ENCODE measurements at places on chromosomes 3 and 15.

DNA sequence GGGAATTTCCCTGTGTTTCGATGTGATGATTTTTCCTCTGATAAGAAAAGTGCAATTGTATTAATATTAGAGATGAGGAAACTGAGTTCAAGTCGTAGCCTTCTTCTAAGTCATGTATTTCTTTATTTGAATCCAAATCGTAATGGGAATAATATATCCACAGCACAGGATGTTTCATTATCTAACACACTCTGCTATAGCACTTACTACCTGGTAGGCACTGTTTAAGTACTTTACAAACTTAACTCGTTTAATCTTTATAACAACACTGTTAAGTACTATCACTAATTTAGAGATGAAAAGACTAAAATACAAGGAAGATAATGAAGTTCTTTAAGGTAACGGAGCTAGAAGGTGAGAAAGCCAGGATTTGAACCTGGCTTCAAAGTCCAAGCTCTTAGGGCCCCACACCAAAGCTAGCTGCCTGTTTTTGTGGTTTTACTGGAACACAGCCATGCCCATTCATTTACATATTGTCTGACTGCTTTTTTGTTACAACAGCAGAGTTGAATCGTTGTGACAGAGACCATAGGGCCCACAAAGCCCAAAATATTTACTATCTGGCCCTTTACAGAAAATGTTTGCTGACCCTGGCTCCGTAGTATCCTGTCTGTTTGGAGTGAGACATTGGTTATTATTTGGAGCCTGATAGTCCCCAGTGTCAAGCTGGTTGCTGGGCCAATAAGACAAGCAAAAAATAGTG lies 9.6 kb upstream of the ATP13A3 start:
- DNase-seq, result no peak

DNA sequence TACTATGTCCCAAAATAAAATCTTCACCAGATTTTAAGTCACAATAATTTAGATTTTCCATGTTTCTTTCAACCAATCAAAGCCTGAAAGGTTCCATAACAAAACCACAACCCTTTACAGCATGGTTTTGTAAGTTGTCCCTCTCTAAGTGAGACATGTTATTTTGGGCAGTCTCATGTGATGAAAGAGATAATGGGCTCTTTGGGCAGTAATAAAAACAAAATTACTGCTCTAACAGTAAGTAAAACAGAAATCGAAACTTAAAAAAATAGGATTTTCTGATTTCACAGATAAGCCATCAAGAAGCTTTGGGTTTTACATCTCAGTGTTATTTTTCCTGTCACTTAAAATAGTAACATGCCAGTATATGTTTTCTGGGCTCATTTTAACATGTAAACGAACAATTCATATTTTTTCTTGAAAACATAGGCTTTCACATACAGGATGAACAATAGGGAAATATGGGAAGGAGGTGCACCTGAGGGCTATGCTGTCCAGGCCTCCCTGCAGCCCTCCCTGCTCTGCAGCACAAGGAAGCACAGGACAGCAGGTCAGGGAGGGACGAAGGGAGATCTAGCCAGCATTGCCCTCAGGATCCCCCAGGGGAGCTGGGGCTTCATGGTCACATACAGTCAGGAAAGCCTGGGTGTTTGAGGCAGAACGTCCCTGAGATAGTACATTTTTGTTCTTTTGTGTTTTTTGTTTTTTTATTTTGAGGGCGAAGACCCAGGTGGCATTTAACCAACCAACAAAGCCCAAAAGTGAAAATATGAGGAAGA lies 157.4 kb downstream of the SHOX2 start:
- DNase-seq, result no peak

DNA sequence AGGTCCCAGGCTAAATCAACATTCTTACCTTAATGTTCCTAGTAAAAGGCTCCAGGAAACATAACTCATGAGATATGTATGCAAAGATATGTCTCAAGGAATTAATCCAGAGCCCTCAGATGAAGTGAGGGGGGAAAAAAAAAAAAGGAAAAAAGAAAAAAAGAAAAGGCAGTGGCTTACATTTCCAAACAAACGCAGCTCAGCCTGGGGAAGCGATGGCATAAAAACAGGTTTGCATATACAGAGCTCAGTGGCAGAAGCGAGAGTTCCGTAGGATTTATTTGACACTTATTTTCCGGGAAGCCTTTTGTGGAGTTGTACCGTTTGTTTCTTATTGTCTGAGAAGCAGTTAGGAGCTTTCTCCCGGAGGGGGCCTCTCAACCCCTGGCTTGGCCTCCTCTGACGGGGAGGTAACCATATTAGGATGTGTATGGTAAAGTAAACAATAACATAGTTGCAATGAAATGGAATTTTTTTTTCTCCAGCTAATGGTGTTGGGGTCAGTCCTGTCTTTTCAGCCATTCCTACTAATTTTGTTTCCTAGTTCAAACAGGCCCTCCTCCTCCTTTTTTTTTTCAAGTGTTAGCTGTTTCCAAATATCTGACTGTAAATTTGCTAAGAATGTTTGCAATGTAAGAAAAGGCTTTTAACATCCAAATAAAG lies 338.6 kb downstream of the FOXP1 start:
- no peak for DNase-seq

DNA sequence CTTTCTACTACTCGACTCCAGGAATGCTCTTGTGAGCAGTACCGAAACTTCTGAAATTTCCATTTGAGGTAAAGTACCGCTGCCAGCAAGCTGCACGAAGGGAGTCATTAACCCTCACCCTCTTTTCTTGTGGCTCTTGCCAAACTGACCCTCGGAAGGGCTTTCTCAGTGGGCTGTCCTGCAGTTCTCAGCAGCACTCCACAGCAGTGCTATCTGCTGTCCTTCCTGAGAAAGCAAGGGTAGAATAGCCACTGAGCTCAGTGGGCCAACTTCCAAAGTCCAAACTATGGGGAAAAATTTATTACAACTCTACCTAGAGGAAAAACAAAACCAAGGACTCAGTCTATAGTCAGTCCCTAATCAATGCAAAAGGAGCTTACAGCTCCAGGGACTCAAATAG lies 38.5 kb upstream of the COL8A1 start:
- no peak for DNase-seq

DNA sequence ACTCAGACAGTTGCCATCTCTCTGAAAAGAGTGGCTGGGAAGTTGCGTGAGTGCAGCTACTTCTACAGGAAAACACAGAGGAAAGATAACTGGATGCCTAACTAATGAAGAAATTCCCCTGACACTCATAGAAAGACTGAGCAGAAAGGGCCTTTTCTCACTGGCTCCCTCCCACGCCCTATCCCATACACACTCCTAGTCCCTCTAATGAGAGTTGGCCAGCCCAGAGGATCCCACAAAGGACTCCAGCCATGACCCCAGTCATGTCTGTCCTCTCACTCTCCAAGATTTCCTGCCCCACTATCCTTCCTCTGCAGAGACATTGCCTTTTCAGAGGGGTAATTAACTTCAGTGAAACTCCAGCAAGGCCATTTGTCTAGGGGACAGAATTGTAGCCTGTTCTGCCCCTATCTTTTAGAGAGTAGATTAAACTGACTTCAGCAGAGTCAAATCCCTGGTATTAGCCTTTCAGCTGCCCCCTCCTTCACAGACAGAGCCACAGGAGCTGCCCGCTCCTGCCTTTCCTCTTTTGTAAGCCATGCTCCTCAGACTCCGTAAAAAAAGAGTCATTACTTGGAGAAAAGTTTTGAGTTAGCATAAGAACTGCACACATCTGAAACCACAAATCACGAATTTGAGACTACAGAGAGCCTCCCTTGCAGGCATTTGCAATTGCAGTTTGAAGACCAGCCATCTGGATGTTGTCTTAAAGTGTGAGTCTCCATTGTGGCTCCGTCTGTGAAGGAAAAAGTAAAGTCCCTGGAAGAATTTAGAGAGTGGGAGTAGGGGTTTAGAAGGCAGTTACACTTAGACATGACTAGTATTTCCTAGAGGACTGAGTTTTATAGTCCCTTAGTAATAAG lies 129.1 kb upstream of the SEMA6D start:
- no peak for DNase-seq

- DNase-seq, result no peak
Measured at GRCh38 chr15:70382009-70382749, 284.5 kb upstream of the TLE3 start.

DNA sequence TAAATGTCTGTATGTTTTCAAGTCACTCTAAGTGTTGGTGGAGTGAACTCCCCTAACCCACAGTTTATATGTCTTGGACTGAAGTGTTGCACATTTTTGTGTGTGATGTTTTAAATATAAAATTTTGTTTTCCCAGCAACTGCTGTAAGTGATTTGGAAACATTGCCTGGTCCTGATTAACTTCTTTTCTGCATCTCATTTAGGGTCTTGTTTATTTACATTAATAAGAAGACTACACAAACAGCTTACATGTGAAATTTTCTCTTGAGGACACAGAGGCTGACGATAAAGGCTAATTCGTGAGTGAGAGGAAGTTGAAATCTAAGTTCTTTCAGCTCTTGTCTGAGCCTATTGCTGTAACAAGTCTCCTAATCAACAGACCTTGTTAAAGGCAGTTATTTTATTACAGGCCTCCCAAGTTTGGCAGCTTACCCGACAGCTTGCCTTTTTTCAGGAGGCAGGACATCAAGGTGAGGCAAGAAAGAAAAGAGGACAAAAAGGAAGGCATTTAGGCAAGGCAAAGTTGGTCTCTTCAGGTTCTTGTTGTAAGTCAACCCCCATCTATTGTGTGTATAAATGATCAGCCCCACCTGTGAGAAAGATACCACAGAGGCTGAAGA lies 177.7 kb upstream of the NR2E3 start:
- DNase-seq, result no peak

DNA sequence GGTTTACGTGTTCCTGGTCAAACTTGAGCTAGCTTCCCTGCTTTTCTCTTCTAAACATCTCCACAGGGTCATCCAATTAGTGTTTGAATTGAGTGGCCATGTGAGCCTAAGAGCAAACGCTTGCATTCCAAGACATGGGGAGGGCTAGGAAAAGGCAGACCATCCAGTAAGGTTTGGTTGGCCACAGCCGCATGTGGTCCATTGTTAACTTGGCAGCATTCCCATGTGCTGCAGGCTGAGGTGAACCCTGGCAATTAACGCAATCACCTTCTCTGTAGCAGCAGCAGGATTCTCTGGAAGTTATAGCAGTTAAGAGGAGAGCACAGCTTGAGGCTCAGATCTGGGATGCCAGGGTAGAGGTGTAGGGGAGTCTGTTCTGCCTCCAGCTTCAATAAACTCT lies 502.2 kb upstream of the LMCD1 start:
- DNase-seq, result peak; percentile 4

- DNase-seq, result no peak
Measured at GRCh38 chr15:90231028-90232017, 2.4 kb downstream of the CIB1 start.

GRCh38 chr3:12157026-12157425 lies 1.7 kb downstream of the TIMP4 start:
- DNase-seq, result no peak

DNA sequence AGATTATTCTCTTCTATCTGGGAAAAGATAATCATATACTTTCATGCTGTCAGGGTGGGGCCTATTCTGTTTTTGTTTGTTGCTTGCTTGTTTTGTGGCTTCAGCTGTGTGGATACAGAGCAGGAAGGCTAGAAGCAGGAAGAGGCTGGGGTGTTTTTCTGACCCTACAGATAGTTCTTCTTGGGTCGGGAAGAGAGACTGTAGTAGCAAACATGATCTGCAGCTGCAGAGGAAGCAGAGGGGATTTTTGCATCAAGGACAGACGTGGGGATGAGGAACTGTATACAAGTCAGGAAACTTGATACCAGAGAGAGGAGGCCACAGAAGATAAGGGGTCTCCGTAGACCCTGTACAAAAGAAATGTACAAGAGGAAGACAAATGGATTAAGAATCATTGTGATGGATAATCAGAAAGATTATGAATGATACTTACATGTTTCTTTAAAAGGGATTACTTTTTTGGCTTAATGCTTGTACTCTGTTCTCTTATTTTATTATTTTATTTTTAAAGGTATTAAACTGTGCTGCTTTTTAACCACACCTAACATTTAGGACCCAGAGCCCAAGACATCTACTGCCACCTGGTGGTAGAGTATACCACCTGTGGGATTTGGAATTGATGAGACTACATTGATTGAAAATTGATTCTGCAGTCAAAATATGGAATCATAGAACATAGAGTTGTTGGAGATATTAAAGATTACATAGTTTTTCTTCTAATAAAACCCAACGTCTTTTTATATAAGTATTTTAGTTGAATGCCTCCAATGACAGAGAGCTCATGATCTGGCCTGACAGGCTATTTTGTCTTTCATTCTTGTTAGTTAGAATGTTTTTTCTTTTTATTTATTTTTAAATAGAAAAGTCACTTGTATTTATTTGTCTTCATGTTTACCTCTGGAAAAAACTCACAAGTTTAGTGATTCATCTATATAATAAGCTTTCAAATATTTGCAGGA lies 87.3 kb upstream of the ROPN1 start:
- no peak for DNase-seq

DNA sequence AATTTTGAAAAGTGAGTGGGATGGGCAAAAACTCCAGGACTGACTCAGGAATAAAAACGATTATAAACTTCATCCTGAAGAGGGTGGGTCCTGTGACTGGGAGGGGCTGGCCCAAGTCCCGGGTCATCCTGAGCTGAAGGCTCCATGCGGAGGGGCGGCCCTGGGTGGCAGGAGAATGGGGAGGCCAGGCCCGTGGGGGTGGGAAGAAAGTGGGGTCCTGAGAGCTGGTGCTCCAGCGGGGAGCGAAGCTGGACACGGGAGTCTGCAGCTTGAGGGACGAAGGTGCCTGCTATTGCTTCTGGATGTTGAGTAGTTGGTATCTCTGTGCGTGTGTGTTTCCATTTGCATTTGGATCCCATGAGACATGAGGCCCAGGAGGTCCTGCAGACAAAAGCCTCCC lies 4.7 kb upstream of the OCA2 start:
- no peak for DNase-seq

GRCh38 chr3:2525968-2526367 lies 427.3 kb downstream of the CNTN4 start:
- DNase-seq, result no peak

DNA sequence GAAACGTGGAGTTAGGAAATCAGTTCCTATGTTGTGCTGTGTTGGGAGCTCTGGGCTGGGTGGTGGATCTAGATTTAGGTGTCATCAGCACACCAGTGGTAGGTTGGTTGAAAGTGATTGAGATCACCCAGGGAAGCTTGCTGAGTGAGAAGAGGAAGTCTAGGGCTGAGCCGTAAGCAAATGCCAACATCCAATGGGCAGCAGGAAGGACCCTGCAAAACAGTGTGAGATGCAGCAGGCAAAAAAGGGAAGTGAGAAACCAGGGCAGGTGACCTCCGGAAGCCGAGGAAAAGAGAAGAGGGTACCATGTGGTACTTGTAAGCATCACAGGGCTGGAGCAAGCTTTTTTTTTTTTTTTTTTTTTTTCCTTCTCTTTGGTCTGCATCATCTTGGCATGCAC lies 15.9 kb upstream of the COPG1 start:
- no peak for DNase-seq

- DNase-seq, result no peak
Measured at GRCh38 chr15:42070976-42071350, 23.4 kb downstream of the PLA2G4D start.

- DNase-seq, result no peak
Measured at GRCh38 chr3:148789146-148789545, 38.5 kb upstream of the CPB1 start.
